Fibroblast of skin of right biceps (primary cell): ENCODE measurements at places on chromosomes 3 and 15.

DNA sequence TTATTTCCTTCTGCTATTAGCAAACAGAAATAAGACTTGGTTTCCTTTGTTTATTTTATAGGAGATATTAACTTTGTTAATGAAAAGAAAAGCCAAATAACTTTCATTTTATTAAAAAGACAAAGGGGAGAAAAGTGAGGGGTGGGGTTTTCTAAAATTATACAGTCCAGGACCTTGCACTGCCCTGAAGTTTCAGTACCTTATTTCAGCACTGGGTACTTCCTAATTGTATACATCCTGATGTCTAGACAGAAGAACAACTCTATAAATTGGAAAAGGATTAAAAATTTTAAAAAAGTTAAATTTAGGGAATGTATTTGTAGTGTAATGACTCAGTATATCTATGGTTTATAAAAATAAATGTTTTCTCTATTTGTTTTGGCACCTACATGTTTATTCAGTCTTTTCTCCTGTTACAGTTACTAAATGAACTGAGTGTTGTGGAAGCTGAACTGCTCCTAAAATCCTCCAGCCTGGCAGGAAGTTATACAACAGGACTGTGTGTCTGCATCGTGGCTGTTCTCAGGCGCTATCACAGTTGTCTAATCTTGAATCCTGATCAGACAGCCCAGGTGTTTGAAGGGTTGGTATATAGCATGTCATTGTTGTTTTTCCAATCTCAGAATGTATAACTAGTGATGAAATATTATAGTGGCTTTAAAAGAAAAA, 27.6 kb upstream of the P2RY13 start:
- peak; percentile 43 for DNase-seq

DNA sequence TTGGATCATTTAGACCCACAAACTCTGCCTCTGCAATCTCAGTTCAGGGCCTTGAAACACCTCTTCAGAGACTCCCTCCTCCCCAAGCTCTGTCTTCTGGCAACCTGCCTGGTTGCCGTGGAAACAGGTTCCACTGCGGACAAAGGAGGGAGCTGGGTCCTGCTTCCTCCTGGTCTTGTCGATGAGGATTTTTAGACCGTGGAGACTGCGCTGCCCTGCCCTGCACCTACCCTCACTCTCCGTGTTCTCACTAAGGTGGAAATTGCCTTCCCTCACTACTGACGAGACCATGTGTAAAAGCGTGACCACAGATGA, at the start of gene RTP1:
RTP1 (plus strand) TSS at position 152 of the 315 bp plus-strand sequence; CDS start at position 182, 30 bp downstream.
- no peak for DNase-seq

DNA sequence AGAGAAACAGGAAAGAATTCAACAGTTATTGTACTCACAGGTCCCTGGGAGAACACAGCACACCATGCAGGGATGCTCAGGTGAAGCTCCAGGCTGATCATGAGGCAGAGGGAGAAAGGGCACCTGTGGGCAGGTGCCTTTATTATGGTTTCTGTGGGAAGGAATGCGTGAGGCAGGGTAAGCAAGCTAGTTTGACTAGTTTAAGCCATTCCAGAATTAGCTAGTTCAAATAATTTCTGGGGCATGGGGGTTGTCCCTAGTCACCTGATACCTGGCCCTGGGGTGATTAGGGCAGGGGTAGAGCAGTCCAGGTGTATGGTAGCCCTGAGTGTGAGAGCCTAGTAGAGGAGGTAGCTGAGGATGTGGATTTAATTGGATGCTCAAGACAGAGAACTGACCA, 47.9 kb upstream of the DCLK3 start:
- no peak for DNase-seq

DNA sequence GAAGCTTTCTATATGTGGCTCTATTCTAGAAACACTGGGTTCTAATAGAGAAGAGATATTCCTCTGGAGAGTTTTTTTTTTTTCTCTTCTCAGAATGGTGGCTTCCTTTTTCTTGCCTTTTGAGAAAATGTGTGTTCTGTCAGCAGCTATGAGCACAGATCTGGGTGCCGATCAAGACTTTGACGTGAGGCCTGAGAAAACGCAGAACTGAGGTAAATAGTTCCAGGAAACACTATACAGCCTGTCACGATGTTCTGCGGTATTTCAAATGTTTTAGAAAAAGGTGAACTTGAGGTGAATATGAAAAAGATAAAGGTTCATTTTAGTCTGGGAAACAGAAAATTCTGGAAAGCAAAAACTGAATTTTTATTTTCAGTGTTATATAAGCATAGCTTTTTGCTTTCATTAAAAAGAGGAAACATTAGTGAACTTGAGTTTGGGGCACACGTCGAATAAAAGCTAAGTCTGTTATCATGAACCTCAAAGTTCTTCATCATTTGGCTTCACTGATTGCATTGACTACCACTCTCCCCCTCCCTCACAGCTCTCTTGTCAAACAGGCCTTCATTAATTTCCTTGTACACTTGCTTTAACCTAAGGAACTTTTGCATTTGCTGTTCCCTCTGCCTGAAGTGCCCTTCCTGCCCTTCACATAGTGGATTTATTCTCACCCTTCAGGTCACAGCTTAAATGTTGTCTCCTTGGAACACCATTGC, 265.1 kb downstream of the NFKBIZ start:
- no peak for DNase-seq

GRCh38 chr3:36837089-36837488, 72.7 kb upstream of the DCLK3 start:
- DNase-seq = no peak

GRCh38 chr15:47332481-47332880, 384.8 kb upstream of the SEMA6D start:
- DNase-seq = peak; percentile 14
